ACHN (cell line): ENCODE measurements at places on chromosomes 7 and 10.

DNA sequence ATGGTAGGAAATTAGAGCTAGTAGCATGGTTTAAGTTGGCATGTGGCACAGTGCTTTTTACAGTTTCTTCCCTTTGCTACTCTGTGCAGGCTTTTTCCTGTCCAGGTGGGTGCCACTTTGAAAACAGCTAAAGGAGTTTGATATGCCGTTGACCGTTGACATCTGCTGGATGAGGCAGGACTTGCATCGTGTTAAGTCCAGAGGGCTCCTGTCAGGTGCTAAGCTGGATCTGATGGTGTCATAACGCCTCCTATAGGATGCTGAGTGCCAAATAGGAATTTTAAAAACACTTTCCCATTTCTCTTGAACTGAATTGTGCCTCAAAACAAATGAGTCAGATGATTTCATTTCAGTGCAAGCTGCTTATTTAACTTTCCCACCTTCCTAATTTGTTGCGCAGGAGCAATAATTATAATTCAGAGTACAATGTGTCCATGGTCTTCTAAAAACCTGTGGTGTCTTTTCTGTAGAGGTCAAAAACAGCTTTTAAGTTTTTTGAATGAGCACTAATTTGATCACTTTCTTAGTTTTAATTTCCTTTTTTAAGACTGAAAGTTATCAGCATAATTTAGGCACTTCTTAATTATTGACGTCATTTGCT is 178.3 kb downstream of the CDCA7L start:
- DNase-seq: peak; percentile 90

DNA sequence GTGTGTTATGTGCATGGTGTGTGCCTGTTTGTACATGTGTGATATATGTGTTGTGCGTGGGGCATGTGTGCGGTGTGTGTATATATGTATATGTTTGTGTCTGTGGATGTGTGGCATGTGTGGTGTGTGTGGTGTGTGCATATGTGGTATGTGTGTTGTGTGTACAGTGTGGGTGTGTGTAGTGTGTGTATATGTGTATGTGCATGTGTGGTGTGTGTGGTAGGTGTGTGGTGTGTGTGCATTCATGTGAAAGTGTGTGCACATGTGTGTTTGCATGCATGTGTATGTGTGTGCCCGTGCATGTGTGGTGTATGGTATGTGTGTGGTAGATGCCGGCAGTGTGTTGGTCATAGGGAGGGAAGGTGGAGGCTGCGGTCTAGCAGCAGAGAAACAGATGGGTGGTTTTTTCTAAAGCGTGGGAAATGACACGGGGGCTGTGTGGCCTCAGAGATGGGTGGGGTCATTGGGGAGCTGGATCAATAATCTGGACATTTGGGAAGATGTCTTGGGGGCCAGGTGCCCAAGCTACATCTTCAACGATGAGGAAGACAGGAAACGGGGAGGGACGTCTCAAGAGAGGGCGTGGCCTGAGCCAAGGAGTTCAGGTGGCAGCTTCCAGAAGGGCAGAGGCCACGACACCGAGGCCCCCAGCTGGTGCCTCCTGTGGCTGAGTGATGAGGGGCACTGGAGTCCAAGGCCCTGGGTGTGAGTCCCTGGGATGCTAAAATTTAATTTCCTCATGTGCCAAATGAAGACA is 481.3 kb downstream of the DNAJB6 start:
- DNase-seq: no peak

DNA sequence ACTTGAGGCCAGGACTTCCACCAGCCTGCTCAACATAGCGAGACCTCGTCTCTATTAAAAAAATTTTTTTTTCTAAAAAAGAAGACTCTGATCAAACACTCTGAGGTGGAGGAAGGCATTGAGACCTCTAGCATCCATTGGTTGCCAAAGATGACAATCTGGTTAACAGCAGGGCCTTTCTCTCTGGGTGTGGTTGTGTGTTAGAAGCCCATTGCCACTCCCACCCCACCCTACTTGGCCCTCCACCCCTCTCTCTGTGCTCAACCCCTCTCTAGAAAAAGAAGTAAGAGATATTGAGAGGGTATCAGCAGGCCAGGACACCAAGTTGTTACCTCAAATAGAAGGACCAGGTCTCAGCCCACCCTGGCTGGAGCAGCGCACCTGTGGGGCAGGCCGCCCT is 57.4 kb upstream of the MXI1 start:
- no peak for DNase-seq

DNA sequence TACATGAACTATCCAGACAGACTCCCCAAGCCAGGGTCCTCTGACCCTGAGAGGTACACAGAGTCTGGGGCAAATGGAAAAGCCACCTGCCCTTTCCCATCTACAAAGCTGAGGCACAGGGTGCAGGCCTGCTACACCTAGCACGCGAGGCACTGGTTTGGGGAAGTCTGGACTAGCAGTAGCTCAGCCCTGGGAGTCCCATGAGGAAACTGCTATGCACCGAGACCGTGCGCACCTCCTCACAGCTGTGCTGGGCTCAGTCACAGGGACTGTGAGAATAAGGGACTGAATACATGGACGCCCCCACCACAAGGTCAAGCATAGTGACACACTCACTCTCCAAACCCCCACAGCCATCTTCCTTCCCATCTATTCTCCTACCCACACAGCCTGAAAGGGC is 8.2 kb downstream of the MAT1A start:
- DNase-seq: no peak

DNA sequence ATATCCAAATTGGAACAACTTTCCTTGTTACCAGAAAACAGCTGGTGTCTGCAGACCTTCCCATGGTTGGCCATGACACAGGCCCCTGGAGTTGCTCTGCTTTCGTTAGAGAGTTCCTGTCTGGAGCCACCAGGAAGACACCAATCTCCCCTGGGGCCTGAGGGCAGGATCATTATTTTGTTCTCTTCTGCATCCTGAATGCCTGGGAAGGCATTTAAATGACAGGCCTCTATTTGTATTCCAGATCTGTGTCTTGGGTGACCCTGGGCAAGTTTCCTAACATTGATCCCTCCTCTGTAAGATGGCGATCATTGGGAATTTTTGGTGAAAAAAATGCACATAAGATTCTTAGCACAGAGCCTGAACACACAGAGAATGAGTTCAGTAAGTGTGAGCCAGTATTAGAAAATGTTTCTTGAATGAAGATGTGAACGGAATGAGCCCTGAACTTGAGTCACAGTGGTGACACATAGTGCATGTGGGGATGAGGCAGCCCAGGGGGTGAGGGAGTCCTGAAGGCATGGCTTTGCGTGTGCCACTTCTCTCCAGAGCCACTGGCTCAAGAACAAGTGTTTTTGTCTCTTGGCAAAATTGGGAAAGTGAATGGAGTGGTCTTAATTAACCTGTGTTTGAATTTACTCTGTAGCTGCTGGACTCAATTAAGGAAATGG is 28.4 kb downstream of the BMPER start:
- peak; percentile 73 for DNase-seq

GRCh38 chr10:63173468-63174232 is 40.5 kb downstream of the NRBF2 start:
- DNase-seq: no peak

DNA sequence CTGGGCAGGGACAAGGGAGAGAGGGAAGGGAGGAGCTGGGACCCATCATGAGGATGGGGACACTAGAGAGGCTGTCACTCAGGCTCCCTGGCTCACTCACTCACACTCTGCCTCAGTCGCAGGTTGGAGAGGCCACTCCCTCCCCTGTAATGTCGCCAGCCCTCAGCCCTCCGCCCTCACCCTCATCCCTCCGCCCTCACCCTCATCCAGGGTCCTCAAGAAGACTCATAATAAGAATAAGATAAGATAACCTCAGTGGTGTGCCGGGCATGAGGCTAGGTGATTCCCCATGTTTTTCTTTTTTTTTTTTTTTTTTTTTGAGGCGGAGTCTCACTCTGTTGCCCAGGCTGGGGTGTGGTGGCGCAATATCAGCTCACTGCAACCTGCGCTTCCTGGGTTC is 92.2 kb downstream of the GTF2IRD1 start:
- DNase-seq: no peak

DNA sequence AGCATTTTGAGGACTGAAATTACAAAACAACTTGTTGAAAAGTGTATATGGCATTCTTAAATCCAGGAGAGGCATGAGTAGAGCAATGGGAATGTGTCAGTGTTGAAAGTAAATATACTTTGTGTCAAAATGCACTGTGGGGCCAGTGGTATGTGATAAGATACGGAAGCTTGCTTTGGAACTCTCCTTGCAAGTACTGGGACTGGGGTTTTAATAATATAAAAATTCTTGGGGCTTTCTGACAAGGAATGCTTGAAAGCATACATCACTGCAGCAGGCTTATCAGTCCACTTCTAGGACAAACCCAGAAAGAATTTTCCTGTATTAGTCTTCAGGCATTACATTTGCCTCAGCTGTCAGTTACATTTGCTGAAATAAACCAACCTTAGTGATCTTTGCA is 472.8 kb upstream of the FZD8 start:
- DNase-seq: no peak

DNA sequence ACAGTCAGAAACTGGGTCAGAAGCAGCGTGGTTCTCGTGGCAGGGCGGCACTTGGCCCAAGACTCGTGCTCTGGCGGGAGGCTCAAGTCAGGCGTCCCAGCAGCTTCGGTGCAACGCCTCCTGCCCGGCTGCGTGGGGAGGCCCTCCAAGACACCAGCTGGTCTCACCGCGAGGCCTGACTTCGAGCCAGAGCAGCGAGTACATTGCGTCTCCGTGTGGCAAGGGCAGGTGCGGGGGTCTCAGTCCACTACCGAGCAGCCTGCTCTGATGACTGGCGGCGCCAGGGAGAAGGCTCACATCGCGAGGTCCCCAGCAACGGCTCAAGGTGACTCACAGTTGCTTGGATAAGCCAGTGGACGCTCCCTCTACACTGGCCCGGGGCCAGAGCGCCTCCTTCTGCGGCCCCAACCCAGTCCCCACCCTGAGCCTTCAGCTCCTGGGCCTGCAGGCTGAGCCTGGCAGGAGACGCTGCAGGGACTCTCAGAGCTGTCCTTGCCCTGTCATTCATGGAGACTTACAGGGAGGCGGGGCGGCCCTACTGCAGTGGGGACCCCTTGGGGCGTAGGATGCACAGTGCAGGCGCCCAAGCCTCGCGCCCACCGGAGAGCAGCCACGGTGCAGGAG is 41.9 kb upstream of the PRKAR1B start:
- peak; percentile 33 for DNase-seq

- no peak for DNase-seq
Measured at GRCh38 chr10:60135020-60135419, 228.7 kb upstream of the CCDC6 start.

DNA sequence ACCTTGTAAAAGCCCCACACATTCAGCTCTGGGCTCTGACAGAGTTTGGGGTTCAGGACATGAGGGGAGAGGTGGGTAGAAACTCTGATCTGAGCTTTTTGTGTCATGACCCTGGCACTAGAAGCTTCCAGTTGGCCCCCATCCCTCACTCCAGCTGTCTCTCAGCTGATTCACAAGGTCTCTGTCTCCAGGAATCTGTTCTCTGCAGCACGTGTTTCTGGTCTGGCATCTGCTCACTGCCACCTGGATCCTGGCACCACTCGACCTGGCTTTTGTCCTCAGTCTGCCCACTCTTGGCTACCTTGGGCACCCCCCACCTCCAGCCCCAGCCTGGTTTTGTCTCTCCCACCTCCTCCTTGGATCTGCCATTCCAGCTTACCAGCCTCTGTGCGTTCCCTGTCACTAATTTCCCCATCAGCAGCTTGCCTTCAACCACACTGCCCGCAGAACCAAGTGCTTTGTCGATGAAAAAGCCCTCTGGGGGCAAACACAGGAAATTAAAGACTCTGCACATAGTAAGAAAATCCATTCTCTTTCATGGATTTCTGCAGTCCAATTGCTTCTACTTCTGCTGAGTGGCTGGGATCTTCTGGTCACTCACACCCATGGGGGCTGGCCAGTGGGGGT is 18.3 kb upstream of the ADCYAP1R1 start:
- DNase-seq: no peak

GRCh38 chr10:15163253-15163828 is 5.2 kb downstream of the NMT2 start:
- DNase-seq: no peak

DNA sequence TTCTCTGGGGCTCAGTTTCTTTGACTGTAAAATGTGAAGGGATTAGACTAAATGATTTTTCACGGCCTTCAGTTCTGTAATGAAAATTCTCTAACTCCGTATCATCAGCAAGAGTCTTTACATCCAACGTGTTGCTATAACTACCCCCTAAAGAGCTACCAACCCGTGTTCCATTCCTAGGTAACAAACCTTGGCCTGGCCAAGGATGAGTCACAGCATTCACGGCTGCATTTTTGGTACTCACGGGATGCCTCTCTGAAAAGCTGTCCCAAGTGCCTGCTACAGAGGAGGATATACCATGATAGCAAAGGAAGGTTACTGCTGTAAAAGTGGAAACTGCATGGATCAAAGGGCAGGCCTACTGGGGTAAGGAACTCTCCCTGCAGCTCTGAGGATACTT is 5.9 kb downstream of the LRRC4 start:
- DNase-seq: no peak

GRCh38 chr10:21048068-21048467 is 151.0 kb upstream of the NEBL start:
- no peak for DNase-seq

DNA sequence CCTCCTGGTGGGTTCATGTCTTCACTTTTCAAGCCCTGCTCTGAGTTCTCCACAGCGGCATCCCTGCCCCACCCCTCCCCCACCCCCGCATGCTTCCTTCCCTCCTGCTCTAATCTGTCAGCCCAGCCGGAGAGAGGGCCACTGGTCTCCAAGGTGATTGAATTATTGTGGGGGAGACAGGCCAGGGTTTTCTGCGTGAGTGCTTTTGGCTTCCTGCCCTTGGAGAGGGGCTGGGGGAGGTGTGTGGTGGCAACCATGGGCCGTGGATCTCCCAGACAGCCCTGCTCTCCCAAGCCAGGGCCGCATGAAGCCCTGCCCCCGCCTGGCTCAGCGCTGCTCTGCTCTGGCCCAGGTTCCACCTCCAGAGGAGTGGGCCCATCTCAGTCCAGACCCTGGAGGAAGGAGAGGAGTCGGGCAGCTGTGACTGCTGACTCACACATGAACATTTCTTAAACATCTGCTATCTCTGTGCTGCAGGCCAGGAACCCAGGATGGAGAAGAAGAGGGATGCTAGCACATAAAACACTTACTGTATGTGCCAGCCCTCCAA is 109.9 kb downstream of the ZMIZ1 start:
- DNase-seq: peak; percentile 71

DNA sequence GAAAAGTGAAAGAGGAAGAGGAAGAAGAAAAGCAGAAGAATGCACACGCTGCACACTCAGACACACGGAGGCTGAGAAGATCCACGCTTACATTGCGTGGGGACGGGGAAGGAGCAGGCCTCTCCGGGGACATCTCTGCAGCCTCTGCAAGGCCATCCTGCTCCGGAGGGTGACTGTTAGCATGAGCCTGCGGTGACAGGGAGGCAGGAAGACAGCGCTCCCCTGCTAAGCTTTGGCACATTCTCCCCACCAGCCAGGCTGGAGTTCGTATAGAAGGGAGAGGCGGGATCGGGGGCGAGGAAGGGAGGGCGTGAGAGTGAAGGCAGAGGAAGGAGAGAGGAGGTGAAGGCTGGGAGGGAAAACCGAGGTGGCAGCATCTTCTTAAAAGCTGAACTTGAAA is 366.0 kb upstream of the SHH start:
- no peak for DNase-seq

DNA sequence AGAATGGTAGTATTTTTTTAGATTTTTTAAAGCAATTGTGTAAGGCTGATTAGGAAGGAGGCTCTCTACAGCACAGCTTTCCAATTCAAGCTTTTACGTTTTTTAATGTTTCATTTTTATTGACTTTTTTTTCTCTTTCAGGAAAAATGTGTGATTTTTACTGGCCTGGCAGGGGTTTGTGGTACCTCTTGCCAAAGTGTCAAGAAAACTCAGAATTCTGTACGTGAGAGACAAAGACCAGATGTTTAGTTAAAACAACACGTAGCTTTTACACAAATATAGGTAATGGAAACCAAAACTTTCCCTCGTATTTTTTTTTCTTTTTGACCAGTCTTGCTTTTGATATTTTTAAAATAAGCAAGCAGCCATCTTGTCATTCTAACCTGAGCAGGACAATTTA is 6.0 kb upstream of the NPVF start:
- DNase-seq: no peak
